ENCODE measurements at places on chromosomes 6 and 20.

- no peak for DNase-seq
Measured at GRCh38 chr6:6689400-6690143, 101.1 kb downstream of the LY86 start.

DNA sequence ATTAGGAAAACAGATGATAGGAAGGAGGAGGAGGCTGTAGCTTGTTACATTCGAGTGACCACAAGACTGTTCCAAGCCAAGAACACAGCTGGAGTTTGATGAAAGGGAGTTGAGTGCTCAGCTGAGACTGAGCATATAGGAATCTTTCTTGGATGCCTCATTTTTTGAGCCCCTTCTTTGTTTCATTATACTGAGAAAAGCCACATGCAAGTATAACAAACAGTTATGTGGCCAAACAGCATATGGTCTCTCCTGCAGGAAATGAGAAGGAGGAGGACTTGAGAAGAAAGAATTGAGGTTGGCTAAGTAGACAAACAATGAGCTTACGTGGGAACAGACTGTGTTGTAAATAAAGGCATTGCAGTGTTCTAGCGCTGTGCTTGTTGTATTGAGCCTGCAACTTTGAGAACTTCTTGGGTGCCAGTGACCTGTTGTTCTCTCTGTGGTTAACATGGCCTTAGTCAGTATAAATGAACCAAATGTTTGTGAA lies 78.3 kb downstream of the AKAP7 start:
- DNase-seq = no peak

- DNase-seq = no peak
Measured at GRCh38 chr6:138001750-138002349, 105.4 kb downstream of the PERP start.

DNA sequence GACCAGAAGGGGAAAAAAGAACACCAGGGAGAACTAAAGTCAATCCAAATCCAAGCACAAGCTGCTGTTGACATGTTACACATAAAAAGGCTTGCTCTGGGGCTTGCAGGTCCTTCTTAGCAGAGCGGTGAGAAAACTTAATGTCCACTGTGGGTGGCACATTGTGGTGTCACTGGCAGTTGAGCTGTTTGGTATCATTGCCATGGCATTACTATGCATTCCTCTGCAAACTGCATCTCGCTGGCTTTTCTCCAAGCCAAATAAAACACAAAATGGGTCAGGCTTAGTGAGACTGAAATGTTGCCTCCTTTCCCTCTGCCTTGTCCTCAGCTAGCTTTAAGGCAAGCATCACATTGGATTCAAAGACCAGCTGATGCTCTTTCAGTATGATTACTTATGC lies 40.9 kb downstream of the LY86 start:
- no peak for DNase-seq

DNA sequence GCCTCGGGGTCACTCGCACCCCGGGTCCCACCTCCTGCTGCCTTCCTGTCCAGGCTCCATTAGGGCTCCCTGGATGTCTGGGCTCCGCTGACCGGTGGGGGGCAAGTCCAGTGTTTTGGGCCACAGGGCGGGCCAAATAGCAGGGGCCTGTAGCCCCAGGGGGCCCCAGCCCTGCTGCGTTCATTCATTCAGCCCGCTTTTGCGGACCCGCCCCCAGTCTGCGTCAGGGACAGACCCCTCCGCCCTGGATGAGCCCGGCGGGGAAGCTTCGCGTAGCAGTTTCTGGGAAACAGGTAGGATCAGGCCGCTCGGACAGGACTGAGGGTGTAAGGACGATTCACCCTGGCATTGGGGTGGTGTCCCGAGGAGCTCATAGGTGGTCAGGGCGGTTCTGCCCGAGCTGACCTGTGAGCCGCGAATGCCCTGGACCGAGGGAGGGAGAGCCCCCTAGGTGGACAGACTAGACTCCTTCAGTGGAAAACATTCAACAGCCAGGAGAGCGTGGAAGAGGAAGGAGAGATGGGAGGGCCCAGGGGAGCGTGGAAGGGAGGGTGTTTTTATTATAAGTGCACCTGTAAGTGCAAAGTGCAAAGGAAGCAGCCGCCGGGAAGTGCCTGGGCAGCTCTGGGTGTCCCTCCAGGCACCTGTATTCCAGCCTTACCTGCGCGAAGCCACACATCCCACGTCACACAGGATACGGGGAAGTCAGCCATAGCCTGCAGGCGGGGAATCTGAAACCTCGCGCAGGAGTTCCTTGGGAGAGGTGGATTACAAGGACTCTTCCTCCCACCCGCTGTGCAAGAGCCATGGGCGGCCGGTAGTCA lies 662 bp downstream of the ENTPD6 start:
- DNase-seq = no peak

- DNase-seq = no peak
Measured at GRCh38 chr6:151502499-151502898, 8.7 kb downstream of the CCDC170 start.

DNA sequence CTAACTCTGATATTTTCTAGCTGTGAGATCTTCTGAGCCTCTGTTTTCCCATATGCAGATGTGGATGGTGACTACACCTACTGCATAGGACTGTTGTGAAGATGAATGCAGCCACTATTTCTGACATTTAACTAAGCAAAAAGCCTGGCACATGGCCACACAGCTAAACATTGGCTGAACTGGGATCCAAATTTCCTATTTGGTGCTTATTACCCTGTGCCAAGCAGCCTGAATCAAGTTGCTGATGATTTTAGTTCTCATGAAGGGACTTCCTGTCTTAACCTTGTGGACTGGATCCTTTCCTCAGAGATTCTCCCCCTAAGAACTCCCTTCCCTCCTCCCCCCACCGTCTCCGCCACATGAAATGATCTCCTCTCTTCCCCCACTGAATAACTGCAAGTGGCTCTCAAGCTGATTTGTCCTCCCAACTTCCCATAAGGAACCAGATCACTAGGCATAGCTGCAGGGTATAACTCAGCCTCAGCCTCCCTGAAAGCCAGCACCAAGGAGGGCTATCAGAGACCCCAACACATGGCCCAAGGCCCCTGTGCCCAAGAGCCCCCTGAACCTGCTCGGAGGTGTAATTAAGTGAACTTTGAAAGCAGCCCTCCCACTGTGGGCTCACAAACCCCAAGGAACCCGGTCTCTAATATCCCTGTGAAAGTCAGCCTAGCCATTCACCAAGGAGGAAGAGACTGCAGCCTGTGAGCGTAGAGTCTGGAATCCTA lies 55.7 kb downstream of the MAFB start:
- DNase-seq = no peak

DNA sequence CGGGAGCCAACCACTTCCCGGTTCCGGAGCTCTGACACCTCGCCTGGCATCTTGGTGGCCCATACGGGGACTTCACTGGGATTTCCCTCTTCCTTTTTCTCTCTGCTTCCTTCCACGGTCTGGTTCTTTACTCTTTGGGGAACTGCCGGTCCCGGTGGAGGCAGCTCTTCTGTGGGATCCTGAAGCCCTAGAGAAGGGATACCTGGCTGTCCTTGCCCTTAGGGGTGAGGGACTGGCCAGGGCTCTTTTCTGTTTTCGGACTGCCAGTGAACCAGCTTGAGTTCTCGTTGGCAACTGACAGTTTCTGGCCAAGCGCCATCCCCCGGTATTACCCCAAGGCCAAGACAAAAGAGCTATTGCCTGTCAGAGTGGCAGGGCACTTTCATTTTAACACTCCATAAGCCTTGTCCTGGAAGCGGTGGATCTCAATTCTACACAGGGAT lies 880 bp upstream of the CPXM1 start:
- no peak for DNase-seq

- DNase-seq = no peak
Measured at GRCh38 chr6:51526922-51527321, 560.5 kb downstream of the PKHD1 start.

DNA sequence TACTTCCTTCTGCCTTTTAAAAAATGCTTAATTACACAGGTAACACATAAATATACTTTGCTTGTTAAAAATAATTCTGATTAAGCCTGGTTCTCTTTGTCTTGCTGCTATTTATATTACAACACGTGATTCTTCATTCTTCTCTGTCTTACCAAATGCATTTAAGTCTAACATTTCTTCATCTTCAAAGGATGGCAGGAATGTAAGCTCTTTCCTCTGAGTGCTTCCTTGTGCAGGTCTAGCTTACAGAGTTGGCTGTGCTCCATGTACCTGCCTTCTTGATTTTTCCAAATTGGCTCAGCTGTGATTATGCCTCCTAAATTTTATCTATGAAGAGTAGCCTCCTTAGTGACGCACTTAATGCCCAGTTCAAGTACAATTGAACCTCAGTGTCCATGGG lies 44.4 kb downstream of the RNF144B start:
- no peak for DNase-seq

- DNase-seq = no peak
Measured at GRCh38 chr6:54191461-54191860, 80.2 kb downstream of the MLIP start.

- no peak for DNase-seq
Measured at GRCh38 chr6:112014483-112014882, 39.4 kb upstream of the CCN6 start.

GRCh38 chr6:157077251-157077650 lies 246.1 kb downstream of the TMEM242 start:
- DNase-seq = no peak

- no peak for DNase-seq
Measured at GRCh38 chr6:75481936-75482593, 11.5 kb downstream of the FILIP1 start.

DNA sequence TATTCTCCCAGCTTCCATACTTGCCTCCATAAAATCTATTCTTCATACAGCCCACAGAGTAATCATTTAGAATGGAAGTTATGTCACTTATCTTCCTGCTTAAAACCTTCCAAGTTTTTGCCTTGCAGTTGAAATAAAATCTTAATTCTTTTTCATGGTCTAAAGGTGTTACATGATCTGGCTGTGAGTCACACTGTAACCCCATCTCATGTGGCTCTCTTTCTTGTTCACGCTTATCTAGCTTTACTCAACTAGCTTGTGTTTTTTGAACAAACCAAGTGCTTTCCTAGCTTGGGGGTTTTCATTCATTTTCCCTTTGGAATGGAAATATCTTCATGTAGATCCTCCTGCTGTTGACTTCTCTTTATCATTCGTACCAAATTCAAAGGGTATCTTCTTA lies 23.6 kb upstream of the THEMIS start:
- no peak for DNase-seq

DNA sequence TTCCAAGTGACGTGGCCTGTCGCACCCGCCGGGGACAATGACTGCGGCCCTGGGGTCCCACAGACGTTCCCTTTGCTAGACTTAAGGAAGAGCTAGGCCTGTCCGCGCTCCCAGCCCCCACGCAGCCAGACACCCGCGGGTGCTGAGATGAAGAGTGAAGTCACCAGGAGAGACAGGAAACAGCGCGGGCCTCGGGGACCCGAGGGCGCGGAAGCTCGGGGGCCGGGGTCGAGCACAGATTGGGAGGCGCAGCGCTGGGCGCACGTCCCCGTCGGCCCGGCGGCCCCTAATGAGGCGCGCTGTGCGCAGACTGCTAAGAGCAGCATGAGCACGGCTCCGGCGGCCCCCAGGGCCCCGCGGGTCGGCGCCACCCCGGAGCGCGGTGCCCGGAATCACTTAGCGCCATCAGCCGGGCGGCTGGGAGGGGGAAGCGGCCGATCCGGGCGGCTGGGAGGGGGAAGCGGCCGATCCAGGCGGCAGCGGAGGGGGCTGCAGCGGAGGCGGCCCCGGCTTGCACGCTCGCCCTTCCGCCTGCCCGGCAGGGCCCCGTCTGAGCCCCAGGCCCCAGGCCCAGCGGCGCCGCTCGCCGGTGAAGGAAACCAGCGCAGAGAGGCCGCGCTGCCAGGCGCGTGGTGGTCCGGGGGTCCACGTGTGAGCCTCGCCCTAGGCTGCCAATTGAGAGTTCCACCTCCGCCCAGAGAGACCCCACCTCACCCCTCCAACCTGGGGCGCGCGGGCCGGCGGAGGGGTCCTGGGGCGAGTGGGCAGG lies 8.3 kb upstream of the AVP start:
- DNase-seq = no peak

- no peak for DNase-seq
Measured at GRCh38 chr6:119247504-119247903, 102.1 kb downstream of the MAN1A1 start.

GRCh38 chr6:17418281-17419188 lies 25.1 kb downstream of the CAP2 start:
- DNase-seq = no peak

- no peak for DNase-seq
Measured at GRCh38 chr6:6366803-6367202, 46.3 kb upstream of the F13A1 start.

- no peak for DNase-seq
Measured at GRCh38 chr6:143112084-143112768, 51.5 kb downstream of the AIG1 start.

- DNase-seq = no peak
Measured at GRCh38 chr6:149138089-149138488, 179.4 kb upstream of the TAB2 start.

DNA sequence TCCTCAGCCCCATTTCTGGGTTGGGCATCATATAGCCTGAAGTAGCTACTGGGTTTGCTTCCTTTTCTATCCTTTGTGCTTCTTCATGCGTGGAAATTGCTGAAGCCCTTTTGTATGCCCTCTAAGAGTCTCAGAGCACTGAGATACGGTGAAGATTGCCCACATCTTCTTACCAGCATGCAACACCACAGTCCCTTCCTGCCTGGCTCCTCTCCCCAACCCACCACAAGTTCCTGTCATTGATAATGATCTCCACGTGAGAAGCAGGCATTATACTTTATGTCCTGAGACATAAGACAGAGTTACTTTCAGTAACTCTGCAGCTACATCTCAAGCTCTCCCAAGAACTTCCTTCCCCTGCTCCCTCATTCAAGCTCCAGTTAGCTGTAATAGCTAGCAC lies 15.8 kb upstream of the PLCB4 start:
- no peak for DNase-seq

- no peak for DNase-seq
Measured at GRCh38 chr20:19268426-19268825, 56.0 kb downstream of the SLC24A3 start.

GRCh38 chr6:2875359-2876191 lies 27.5 kb downstream of the SERPINB9 start:
- no peak for DNase-seq

- DNase-seq = no peak
Measured at GRCh38 chr6:51299621-51300380, 481.1 kb downstream of the TFAP2B start.

Measured in C1 segment of cervical spinal cord (tissue), 14 donors.